GF-D8 (cell line): ENCODE measurements at places on chromosomes 4 and X.

GRCh38 chrX:73668779-73669178 is 105.8 kb downstream of the CHIC1 start:
- DNase-seq, result no peak

DNA sequence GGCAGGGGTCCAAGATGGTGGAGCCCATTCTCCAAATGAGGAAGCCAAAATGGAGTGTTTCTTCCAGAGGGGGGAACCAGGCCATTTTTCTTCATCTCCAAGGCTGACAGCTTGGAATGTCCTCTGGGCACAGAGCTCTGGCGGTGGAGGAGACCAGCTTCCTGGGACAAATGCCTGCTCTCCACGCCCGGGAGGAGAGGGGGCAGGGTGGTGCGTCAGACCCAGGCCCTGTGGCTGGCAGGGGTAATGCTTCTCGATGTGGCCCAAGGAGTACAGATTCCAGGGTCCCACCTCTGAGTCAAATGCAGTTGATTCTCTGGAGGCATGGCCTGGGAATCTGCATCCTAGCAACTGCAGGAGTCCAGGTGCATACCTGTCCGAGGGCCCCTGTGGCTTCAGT is 44.6 kb upstream of the ADRA2C start:
- no peak for DNase-seq

DNA sequence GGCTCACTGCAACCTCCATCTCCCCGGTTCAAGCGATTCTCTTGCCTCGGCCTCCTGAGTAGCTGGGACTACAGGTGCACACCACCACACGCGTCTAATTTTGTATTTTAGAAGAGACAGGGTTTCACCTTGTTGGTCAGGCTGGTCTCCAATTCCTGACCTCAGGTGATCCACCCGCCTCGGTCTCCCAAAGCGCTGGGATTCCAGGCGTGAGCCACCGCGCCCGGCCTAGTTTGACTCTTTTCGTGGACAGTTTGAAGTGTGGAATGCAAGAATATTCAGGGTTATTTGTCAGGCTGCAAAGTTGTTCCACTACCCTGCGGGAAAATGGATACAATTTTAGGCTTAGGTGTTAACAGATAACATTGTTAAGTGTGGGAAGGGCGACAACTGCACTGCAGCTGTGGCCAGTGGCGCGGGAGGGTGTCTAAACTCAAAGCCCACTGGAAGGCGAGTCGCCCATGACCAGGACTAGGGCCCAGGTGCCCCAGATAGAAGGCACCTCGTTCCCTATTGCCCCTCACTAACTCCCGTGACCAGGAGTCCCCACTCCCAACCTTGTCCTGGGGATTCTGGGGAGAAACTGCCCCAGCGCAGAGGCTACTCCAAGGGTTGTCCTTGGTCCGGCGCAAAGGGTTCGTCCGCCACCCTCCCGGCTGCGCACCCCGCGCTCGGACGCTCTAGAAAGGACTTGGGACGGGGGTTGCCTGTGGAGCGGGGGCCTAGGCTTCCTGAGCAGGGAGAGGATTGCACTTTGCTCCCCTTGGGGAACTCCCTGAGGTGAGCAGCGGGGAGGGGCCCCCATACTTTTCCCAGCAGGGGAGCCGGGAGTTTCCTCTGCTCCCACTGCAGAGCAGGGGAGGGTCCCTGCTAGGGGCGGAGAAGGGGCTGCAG is 1.1 kb upstream of the CD99 start:
- DNase-seq, result no peak

DNA sequence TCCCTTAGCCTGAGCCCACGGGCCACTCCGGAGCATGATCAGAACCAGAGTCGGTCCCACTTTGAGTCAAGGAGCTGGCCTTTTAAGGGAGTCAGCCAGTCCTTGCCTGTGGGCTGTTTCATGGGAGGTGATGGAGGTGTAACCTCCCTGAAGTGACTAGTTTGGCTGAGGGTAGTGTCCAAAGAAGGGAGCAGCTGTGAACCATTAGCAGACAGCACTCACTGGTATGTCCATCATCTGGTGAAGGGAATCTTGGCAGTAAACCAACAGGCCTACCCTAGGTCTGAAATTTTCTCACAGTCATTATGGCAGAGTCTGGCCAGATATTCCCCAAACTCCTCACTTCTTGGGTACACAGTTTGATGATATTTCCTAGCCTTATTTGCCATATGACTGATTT is 12.3 kb upstream of the REPS2 start:
- no peak for DNase-seq

DNA sequence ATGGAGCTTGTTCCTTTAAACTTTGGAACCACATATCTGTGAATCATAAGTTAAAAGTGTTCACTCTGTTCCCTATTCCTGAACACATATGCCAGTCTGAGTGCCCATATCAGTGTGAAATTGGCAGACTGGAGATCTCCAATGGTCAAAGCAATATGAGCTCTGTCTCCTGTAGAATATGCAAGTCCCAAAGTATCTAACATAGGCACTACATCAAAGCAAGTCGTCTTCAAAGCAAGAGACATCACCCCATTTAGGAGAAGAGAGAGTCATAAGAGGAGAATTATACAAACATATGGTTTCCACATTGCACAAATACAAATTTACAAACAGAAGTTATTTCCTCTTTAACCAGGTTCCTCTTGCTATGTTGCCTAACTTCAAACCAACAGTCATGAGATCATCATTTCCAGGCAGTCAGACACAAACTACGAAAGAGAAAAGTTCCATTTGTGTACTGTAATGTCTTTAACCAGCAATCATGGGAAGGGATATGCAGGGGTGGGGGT is 9.9 kb upstream of the GK start:
- peak; percentile 57 for DNase-seq

DNA sequence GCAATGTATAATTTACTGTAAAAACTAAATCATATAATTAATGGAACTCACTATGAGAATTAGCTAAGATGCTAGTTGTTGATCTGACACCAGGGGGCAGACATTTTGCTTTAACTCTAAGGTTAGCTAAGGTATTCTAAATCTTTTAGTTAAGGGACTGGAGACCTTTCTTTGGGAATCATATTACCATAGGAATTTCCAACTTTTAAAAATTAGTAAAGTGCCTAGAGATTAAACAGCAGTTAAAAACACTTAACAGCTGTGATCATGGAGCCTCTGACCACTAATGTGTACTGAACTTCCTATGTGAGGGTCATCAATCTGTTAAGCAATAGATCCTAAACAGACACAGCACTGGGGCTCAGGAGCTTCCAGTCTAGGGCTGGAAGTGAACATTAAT is 226.6 kb downstream of the NSUN7 start:
- no peak for DNase-seq

DNA sequence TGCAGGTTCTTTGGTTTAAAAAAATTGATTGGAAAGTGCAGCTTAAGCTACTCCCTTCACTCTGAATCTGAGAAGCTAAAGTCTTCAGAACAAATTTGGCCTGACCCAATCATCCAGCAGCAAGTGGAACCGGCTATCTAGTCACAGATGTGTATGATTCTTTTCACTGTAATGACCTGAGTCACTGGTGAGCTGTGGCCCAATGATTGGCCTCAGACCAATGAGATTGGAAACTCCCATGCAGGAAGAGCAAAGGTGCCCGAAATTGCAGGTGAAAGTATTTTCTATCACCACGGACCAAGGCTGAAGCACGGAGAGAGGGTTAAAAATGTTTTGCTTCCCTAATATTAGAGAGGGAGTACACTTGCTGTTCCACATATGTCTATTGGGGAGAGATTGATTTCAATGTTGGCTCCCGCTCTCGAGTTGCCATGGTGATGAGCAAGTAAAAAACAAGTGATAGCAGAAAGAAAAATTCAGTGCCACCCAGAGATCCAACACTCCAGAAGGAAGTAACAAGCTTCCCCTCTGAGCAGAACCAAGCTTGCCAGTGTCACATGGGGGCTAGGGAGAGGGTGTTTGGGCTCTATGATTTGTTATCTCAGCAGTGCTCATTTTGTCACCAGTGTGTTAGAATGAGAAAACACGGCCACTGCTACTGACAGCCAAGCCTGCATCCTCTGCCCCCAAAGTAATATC is 11.2 kb downstream of the RIPPLY1 start:
- no peak for DNase-seq

- DNase-seq, result no peak
Observed at GRCh38 chr4:108113229-108113628, 55.5 kb downstream of the LEF1 start.

DNA sequence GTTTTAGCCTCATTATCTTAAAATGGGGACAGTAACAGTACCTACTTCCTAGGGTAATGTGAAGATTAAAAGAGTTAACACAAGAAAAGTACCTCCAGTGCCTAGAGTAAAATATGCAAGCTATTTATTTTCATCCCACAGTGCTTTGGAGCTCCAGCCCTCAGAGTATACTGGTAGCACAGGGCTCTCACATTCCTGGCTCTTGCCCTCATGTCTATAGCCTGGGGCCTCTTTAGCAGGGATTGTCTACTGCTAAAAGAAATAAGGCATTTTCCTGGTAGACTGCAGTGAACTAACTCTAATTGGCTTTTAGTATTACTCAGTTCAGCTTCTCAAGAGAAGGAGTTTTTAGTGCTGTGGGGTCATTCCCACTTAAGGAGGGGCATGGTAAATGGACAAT is 60.8 kb downstream of the RRAGB start:
- no peak for DNase-seq

GRCh38 chr4:121308328-121308663 is 72.5 kb downstream of the QRFPR start:
- no peak for DNase-seq

- no peak for DNase-seq
Observed at GRCh38 chrX:53077207-53078197, 4.7 kb upstream of the TSPYL2 start.

- DNase-seq, result no peak
Observed at GRCh38 chr4:154720123-154720522, 23.7 kb upstream of the LRAT start.

DNA sequence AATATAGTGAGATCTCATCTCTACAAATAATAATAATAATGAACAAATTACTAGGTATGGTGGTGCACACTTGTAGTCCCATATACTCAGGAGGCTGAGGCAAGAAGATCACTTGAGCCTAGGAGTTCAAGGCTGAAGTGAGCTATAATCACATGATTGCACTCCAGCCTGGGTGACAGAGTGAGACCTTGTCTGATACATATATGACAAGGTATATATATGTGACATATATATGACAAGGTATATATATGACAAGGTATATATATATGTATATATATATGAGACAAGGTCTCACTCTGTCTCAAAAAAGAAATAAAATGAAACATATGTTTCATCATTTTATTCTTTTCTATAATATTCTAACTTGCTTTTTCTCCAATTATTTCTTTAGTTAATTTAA is 278.1 kb upstream of the TET2 start:
- DNase-seq, result no peak

- DNase-seq, result no peak
Observed at GRCh38 chr4:150395872-150396271, 186.1 kb upstream of the MAB21L2 start.

DNA sequence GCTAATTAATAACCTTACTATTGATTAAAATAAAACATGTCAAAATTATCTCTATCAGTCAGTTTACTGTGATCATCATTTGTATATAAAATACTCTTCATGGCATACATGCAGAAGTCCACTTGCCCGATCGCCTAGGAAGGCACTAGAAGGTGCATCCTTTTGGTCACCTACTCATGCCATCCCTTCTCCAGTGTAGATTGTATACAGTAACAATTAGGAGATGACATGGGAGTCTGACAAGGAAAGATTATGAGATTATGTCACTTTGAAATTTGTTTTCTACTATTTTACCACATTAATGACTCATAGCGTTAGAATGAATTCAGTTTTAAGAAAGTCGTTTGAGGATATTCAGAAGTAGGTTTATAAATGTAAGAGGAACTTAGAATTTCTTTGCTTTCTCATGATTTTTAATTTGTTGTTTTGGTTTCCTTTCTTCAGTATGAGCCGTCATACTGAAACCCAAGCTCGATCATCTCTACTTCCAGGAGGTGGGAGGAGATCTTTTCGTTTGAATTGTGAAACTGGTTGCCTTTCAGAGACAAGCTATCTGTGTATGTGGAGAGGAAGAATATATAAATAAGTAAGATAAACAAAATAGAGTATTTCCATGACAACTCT is 51.1 kb upstream of the UNC5C start:
- no peak for DNase-seq

GRCh38 chr4:175971388-175972179 is 94.1 kb upstream of the WDR17 start:
- DNase-seq, result no peak

DNA sequence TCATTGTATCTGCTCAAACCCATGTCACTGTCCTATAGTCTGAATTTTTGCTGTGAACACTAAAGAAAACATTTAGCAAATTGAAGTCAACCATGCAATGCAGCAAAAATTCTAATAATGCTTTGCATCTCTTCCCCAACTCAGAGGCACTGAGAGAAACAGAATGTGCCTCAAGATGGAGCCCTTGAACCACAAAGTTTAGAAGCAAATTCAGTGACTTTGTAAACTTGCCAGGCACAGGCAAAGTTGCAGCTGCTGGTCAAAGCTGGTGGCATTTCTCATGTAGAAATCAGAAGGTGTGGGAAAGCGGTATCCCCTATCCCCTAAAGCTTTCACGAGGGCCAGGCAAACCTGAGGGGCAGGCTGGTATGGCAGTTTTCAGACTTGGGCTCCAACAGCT is 121.7 kb upstream of the DIPK2B start:
- DNase-seq, result no peak

DNA sequence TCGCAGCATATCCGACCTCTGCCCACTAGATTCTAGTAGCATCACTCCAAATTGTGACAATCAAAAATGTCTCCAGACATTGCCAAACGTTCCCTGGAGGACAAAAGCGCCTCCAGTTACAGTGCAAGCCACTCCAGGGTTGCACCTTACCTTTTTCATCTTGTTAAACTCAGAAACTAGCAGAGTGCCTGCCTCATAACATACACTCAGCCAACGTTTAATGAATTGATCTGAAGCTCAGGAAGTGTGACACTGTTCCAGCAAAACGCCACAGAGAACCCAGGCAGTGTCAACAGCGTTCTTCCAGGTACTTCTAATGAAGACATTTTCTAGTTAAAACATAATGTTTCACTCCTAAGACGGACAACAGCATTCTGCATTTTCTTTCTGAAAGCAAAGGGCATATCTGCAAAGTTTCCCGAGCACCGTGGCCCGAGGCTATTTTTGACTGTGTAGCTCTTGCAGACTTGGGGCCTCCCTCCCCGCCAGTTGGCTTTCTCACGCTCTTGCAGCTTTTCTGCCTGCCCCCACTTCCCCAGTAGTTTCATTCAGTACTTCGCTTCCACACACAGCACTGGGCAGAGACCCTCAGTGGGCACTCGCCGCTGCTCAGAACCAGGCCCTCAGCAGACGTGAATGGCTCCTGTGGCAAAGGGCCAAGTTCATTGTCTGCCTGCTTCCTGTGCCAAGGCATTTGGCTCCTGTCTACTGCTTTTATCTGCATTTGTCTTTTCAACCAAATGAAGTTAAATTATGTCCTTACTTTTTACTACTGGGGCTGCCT is 133.4 kb upstream of the TTC29 start:
- DNase-seq, result no peak

DNA sequence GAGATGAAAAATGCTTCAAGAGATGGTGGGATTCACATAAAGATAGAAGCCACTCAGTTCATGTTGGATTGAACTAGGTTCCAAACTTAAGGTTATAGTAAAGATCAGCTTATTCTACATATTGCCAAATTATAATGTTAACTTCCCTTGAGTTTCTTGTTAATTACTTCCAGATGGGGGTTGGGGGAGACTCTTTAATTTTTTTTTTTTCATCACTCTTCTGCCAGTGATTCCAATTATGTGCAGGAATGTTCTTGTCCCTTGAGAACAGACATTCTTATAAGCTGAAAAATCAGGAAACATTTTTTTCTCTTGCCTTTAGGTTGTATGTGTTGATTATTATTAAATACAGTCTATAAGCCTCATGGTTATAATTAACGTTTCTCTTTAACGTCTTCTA is 30.0 kb downstream of the MND1 start:
- no peak for DNase-seq
